Kidney (tissue), 22 donors: ENCODE measurements at places on chromosomes 4 and X. TPM values are rescaled to one million over a fixed set of nuclear protein-coding genes. Genes with fewer than 3 reads are reported as not detected.
A peak's percentile ranks its signal among the peaks of the same experiment; 100 is the strongest.

Gene SULT1B1
- 4.7 TPM for total RNA-seq

- DNase-seq: no peak
Measured at GRCh38 chrX:29299684-29300083, 712.4 kb downstream of the IL1RAPL1 start.

Gene CABS1
- not detected for total RNA-seq

- DNase-seq: no peak
Measured at GRCh38 chrX:30212172-30212571, 3.2 kb upstream of the MAGEB2 start.

Gene ERVMER34-1
- 1.8 TPM for total RNA-seq

GRCh38 chr4:185504098-185505047, 30.9 kb downstream of the PDLIM3 start:
- DNase-seq: peak; percentile 97

DNA sequence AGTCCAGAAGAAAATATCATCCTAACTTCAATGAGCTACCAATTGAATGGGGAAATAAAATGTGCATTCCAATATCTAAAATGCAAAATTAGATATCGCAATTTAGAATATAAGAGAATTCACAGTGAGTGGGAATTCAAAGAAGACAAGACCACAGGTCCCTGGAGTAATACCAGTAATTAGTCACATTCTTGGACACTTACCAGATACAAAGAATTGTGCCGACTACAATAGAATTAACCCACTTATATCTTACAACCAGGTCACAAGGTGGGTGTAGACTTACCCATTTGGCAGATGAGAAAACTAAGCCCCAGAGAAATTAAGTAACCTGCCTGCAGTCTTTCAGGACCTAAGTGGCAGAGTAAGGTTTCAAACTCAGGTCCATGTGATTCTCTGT, 84.3 kb upstream of the C1QTNF7 start:
- DNase-seq: no peak
